ENCODE measurements at places on chromosomes 1 and 21. TPM values are rescaled to one million over a fixed set of nuclear protein-coding genes. Genes with fewer than 3 reads are reported as not detected.

- H3K27ac ChIP-seq: no peak overlapping the region
- no peaks in the 10 kb centered on the region for H3K27me3 ChIP-seq
- H3K4me1 ChIP-seq: no peaks in the 10 kb centered on the region
- no peak overlapping the region for H3K4me3 ChIP-seq
- DNase-seq: no peak
Observed at GRCh38 chr1:62870148-62870547, 86.2 kb downstream of the ATG4C start.

DNA sequence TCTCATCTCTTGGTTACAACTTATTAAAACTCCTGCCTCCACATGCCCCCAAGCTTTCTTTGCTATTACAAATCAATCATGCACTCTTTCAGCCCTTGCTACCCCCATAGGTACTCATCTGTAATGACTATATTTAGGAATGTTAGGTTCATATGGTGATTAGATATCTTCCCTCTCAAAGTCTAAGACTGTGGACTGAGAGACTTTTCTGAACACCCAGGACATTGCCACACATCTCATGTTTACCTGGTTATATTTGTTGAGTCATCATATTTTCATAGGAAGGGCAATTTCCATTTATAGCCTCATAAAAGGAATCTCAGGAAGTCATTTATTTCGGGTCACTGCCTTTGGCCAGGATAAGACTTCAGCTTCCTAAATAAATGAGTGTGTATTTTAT lies 81.5 kb upstream of the LPGAT1 start:
- no peaks in the 10 kb centered on the region for H3K4me1 ChIP-seq
- H3K36me3 ChIP-seq: no peaks in the 10 kb centered on the region
- H3K27me3 ChIP-seq: no peaks in the 10 kb centered on the region
- no peak overlapping the region for H3K27ac ChIP-seq
- no peak overlapping the region for H3K4me3 ChIP-seq
- no peak for DNase-seq

DNA sequence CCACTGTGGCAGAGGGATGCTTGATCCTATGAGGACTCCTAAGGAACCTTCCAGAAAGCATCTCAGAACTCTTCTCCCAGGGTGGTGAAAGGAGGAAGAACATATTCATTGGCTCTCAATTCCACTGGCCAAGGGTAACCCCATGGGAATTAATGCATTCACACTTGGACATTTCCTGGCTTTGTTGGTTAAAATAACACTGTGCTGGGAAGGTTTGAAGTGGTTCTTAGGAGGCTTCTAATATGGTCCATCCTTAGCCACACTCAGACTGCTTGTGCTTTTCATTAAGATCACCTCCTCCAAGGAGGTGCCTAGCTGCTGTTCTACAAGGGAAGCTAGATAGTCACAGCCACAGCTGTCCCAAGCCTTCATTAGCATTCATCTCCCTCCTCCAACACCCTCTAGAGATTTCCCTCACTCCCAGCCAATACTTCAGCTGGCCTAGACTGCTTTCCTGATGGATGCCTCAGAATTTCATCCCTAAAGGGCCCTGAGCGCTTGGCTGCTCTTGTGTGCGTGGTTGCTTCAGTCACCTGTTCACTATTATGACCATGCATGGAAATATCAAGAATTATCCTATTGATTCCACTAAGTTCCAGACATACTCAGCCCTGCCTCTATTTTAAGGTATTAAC lies 544.4 kb downstream of the PLPP3 start:
- no peaks in the 10 kb centered on the region for H3K36me3 ChIP-seq
- peaks cover 16% of the 10 kb centered on the region for H3K4me1 ChIP-seq
- DNase-seq: no peak

GRCh38 chr1:230160957-230161771 lies 94.1 kb downstream of the GALNT2 start:
- no peak overlapping the region for H3K4me3 ChIP-seq
- no peak for DNase-seq
- H3K36me3 ChIP-seq: no peaks in the 10 kb centered on the region
- H3K27ac ChIP-seq: no peak overlapping the region

- H3K36me3 ChIP-seq: no peaks in the 10 kb centered on the region
- DNase-seq: peak; percentile 80
- no peaks in the 10 kb centered on the region for H3K27me3 ChIP-seq
- peak overlapping the region; percentile 51 for H3K27ac ChIP-seq
Observed at GRCh38 chr1:33182896-33183295, 1.1 kb upstream of the TRIM62 start.

- no peak overlapping the region for H3K27ac ChIP-seq
- H3K36me3 ChIP-seq: no peaks in the 10 kb centered on the region
- H3K4me1 ChIP-seq: peaks cover 4% of the 10 kb centered on the region
- H3K4me3 ChIP-seq: no peak overlapping the region
- no peak for DNase-seq
Observed at GRCh38 chr21:40385883-40386282, 461.1 kb downstream of the DSCAM start.

GRCh38 chr1:168285971-168286927 lies 5.6 kb downstream of the TBX19 start:
- no peaks in the 10 kb centered on the region for H3K36me3 ChIP-seq
- H3K27ac ChIP-seq: no peak overlapping the region
- DNase-seq: no peak
- peaks cover 11% of the 10 kb centered on the region for H3K4me1 ChIP-seq
- H3K27me3 ChIP-seq: no peaks in the 10 kb centered on the region
- H3K4me3 ChIP-seq: no peak overlapping the region

CENPF gene
- 6.4 TPM for total RNA-seq

ANKRD65 gene
- 3.2 TPM for total RNA-seq
